Activated effector memory CD4-positive, alpha-beta T cell treated with anti-CD3 and anti-CD28 coated beads, Interleukin-2, amount 50 U/mL, for 16 hours (primary cell): ENCODE measurements at places on chromosomes 3 and 15.

GRCh38 chr3:11074011-11074410, 80.3 kb upstream of the HRH1 start:
- DNase-seq = no peak

DNA sequence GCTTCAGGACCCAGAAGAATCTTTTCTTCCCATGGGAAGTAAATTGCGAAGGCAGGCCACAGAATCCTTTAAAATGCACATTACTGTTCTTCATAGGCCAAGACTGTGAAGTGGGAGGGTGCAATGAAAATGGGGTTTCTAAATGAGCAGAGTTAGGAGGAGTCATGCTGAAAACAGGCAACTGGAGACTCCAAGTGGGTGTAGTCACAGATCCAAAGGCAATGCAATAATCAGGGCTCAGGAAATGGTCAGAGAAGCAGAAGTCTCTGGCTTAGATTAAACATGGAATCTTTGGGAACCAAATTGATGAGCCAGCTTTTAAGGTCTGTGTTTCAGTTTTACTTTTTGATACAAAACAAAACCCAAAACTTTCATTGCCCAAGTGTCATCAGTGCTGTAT, 37.6 kb downstream of the HHLA2 start:
- no peak for DNase-seq

- DNase-seq = peak; percentile 71
Measured at GRCh38 chr3:130539005-130539404, 22.0 kb downstream of the COL6A6 start.

- DNase-seq = no peak
Measured at GRCh38 chr3:48068886-48069285, 52.7 kb upstream of the MAP4 start.

- DNase-seq = no peak
Measured at GRCh38 chr15:94451466-94451865, 220.1 kb downstream of the MCTP2 start.

GRCh38 chr3:129419476-129419875, 9.0 kb downstream of the EFCAB12 start:
- DNase-seq = no peak

- no peak for DNase-seq
Measured at GRCh38 chr15:36106640-36107335, 472.6 kb upstream of the CDIN1 start.

GRCh38 chr15:70351941-70352774, 254.4 kb upstream of the TLE3 start:
- no peak for DNase-seq

DNA sequence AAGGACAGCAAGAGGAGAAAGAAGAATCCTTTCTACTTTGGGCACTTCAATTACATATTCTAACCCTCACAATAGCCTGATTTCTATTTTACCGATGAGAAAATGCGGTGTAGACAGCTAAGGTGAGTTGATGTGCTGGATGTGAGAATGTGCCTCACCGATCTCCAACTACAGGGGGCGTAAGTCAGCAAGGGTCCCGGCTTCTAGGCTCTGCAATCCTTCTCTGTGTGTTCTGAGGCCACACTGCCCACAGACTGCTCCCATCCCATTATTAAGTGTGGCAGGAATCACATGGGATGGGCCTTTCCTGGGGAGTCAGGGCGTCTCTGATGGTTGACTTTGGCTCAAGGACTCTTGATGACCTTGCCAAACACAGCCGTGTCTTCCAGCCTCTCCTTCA, 23.6 kb upstream of the RPL35A start:
- no peak for DNase-seq

DNA sequence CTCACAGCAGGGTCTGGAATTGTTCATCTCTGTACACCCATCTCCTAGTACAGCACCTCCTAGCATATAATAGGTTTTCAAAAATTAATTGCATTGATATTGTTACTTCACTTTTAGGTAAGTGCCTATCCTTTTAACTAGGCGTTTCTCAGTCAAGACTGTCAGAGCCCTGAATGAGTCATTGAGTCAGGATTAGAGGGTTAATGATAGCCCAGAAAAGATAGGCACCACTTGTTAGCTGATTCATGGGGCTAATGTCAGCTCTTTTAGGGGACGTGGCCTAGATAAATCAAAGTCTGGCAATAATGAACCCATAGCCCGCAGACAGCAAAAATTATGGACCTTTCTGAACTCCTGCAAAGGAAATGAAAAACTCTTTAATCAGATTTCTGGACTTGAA, 42.9 kb downstream of the TIMP4 start:
- no peak for DNase-seq

- DNase-seq = no peak
Measured at GRCh38 chr3:142077859-142078500, 71.4 kb downstream of the TFDP2 start.

- no peak for DNase-seq
Measured at GRCh38 chr15:86630946-86631345, 551.3 kb downstream of the AGBL1 start.
